Stimulated activated CD4-positive, alpha-beta T cell treated with anti-CD3 and anti-CD28 coated beads, Interleukin-4, amount 100 ng/mL, for 48 hours (primary cell): ENCODE measurements at places on chromosomes 7 and 10.

DNA sequence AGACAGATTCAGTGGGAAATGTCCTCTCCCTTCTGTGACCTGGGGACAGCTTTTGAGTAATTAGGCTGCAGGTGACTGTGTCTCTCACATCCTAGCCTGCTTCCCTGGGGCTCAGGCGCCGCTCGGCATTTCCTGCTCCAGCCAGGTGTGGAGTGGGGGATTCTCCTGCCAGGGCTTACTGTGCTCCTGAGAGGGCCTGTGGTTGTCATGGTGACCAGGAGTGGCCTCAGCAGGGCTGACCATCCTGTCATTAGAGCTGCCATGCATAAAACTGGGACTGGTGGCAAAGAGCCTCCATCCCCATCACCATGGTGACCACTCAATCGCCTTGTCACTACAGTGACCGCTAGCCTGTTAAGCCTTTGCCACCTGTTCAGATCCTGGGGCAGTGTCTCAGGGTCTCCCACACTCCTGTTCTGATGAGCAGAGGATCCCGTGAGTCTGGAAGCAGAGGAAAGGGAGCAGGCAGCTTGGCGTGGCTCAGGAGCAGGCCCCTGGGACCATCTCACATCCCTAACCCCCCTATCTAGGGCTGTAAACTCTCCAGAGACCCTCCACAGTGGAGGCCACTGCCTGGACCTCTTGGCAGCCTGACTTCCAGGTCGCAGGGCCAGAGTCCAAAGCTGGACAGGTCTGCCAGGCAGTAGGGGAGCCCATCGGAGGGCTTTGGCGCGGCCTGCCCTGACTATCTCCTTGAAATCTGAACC is at the start of gene GCK:
GCK (minus strand) TSS at position 154 of the 707 bp plus-strand sequence. CDS start 486 bp downstream, outside the sequence.
- DNase-seq = no peak

- no peak for DNase-seq
Measured at GRCh38 chr10:77349226-77349625, 288.4 kb downstream of the KCNMA1 start.

- DNase-seq = no peak
Measured at GRCh38 chr10:69107699-69108098, 16.3 kb upstream of the VPS26A start.

DNA sequence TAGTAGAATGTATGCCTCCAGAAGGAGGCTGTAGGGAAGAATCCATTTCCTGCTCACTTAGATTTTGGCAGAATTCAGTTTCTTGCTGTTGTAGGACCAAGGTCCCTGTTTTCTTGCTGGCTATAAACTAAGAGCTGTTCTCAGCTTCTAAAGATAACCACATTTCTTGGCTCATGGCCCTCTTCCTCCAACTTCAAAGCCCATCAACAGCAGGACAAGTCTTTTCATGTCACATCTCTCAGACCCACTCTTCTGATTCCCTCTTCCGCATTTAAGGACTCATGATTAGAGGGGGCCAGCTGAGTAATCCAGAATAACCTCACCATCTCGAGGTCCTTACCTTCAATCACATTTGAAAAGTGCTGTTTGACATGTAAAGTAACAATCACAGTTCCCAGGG is 8.2 kb upstream of the LSM8 start:
- DNase-seq = no peak
